ENCODE measurements at places on chromosomes 1 and 21. TPM values are rescaled to one million over a fixed set of nuclear protein-coding genes. Genes with fewer than 3 reads are reported as not detected.

GRCh38 chr1:35914717-35915116, 16.2 kb upstream of the AGO3 start:
- DNase-seq, result no peak

GRCh38 chr1:223109581-223110026, 33.4 kb downstream of the TLR5 start:
- DNase-seq, result no peak

- DNase-seq, result no peak
These were observed 21.3 kb upstream of the LRRC8D start for GRCh38 chr1:89799495-89799894.

DNA sequence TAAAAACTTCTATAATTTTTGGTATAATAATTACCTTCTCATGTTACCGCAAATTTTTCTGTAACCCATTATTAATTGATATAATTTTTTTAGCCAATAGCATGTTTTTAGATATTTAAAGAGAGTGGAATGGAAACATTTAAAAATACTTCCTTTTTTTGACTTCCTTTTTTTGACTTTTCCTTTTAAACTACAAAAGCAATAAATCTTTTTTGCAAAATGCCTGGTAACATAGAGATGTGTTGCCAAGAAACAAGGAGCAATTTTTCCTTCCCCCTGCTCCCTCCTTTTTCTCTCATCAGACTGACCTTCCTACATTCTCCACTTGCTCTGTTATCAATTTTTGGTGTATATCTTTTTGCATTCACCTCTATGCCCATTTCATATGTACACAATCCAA, 666.2 kb downstream of the ADGRL2 start:
- DNase-seq, result no peak

SEMA4A gene
- total RNA-seq, result 6.4 TPM

ADAM30 gene
- not detected for total RNA-seq

- DNase-seq, result no peak
These were observed 34.4 kb upstream of the COL18A1 start for GRCh38 chr21:45370575-45370974.

GRCh38 chr1:59972216-59972927, 45.8 kb upstream of the CYP2J2 start:
- no peak for DNase-seq

RAB4A gene
- 39.6 TPM for total RNA-seq

RGS13 gene
- 0.28 TPM for total RNA-seq

BTBD19 gene
- 0.42 TPM for total RNA-seq

DNA sequence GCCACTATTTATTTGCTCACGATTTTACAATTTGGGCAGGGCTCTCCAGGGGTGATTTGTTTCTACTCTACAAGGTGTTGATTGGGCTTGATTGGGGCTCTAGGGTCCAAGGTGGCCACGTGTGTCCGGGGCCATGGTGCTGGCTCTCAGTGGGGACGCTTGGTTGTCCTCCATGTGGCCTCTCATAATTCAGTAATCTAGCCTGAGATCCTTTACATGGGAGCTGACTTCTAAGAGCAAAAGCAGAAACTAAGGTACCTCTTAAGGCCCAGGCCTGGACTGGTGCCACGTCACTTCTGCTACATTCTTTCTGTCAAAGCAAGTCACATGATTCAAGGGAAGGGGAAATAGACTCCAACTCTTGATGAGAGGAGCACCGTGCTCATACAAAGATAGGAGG, 8.1 kb upstream of the PSRC1 start:
- no peak for DNase-seq

RGS5 gene
- 9.2 TPM for total RNA-seq

DNA sequence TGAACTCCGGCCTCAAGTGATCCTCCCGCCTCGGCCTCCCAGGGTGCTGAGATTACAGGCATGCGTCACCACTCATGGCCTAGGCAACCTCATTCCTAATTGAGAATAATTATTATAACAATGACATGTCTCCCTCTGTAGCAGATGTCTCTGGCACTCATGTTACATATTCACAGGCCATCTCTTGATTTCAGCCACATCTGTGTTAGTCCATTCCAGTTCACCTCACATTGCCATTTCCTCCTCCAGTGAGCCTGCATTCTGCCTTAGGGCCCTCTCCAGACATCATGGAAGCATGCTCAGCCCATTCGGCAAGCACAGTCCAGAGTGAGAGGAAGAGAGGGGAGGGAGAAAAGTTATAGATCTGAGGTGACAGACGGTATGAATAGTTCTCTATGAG, 32.5 kb downstream of the CDKN2C start:
- DNase-seq, result no peak

GRCh38 chr1:218079347-218079746, 205.7 kb upstream of the RRP15 start:
- no peak for DNase-seq

GRCh38 chr1:46288485-46289133, 14.8 kb downstream of the LRRC41 start:
- DNase-seq, result no peak

- no peak for DNase-seq
These were observed 940 bp upstream of the ATAD3A start for GRCh38 chr1:1510912-1511532.

WNT9A gene
- total RNA-seq, result 0.24 TPM

DNA sequence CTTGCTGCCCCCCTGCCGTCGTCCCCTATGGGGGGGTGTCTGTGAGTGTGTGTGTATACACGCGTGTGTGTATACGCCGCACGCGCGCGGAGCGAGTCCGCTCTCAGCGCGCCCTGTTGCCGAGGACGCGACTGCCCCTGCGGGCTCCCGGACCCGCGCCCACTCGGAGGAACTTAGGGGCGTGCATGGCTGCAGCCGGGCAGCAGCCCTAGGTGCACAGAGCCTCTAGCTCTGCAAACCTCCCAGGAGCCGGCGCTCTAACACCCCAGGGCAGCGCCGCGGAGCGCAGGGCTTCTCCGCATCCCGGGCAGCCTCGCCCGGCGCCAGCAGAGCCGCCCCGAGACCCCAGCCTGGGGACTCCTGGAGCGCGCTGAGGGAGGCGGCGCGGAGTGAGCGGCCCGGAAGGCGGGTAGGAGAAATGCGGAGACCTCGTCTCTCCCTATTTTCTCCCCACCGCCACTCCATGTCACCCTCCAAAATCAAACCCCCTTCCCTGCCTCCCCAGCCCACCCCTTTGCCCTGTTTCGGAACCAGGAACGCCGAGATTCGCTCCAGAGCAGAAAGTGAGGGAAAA, 574 bp downstream of the ITPKB start:
- no peak for DNase-seq

DNA sequence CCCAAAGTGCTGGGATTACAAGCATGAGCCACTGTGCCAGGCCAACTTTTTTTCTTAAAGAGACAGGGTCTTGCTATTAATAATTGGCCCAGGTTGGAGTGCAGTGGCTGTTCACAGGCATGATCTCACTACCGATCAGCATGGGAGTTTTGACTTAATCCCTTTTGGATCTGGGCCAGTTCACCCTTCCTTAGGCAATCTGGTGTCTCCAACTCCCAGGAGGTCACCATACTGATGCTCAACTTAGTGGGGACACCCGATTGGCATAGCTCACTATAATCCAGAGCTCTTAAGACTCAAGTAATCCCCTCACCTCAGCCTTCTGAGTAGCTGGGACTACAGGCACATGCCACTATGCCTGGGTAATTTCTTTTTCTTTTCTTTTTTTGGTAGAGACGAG, 64.2 kb upstream of the SCYL3 start:
- DNase-seq, result no peak

ZMYND12 gene
- 1.4 TPM for total RNA-seq

- DNase-seq, result no peak
These were observed 70.4 kb downstream of the PRPF38A start for GRCh38 chr1:52474807-52475206.

CAMK2N1 gene
- total RNA-seq, result 0.42 TPM

DNA sequence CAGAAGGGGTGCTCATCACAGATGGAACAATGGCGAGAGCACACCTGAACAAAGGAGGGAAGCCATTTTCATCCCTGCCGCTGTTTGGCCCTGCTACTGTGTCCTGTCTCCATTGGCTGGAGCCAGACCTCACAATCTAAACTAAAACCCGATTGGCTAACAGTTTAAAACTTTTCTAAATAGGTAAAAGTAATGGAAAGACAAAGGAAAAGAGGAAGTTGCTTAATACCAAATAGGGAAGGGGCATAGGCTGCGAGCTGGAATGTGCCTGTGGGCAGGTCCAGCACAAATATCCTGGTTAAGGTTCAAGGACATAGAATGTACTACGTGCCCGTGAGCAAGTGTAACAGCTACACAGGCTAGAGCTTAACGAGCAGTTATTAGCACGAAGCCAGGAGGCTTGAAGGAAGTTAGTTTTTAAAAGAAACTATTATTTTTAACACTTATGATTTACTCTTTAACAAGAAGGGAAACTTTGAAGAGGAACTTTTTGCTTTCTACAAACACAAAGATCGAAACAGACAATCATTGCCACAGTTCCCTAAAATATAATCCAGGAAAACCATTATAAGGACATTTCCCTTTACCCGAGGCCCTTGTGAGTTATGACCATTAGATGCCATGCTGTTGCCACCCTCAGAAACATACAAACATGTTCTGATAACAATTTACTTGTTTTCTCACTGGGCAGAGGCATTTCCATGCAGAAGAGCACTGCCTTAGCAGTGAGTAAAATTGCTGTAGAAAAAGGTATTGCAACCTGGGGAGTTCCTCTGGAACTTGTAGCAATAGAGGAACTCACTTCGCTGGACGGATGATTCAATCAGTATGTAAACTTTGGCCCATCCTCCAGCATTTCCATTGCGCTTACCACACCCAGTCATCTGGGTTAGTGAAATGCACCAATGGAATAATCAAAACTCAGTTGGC, 4.8 kb upstream of the PTTG1IP start:
- DNase-seq, result no peak

- no peak for DNase-seq
These were observed 27.4 kb downstream of the KCNN3 start for GRCh38 chr1:154842635-154843034.

DNA sequence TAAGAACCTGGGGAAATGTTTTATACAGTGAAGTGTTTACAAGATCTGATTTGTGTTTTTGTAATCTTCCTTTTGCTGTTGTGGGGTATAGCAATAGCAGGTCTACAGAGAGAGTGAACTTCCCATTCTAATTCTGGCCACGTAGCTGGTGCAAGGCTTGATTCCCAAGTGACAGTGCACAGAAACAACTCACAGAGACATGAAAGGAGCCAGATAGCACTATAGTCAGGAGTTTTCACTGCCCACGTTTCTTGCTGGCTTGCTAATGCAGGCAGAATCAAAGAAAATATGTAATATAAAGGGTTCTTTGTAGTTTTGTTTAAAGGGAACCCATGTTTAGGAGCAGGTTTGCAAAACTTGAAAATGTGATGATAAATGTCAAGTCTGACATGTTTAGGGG, 170.9 kb upstream of the IVNS1ABP start:
- DNase-seq, result no peak

DNA sequence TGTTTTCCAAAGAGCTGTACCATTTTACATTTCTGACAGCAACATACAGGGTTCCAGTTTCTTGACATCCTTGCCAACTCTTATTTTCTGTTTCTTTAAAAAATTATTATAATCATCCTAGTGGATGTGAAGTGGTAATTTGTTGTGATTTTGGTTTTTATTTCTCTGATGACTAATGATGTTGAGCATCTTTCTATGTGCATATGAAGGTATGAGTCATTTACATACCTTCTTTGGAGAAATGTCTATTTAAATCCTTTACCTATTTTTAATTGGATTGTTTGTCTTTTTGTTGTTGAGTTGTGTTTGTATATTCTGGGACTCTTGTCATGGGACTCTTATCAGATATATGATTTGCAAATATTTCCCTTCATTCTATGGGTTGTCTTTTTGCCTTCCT, 20.8 kb upstream of the MPC2 start:
- DNase-seq, result no peak

LPAR3 gene
- 1.1 TPM for total RNA-seq

GRCh38 chr1:201077116-201077515, 35.1 kb downstream of the CACNA1S start:
- no peak for DNase-seq

EPHB2 gene
- 2.6 TPM for total RNA-seq

DNA sequence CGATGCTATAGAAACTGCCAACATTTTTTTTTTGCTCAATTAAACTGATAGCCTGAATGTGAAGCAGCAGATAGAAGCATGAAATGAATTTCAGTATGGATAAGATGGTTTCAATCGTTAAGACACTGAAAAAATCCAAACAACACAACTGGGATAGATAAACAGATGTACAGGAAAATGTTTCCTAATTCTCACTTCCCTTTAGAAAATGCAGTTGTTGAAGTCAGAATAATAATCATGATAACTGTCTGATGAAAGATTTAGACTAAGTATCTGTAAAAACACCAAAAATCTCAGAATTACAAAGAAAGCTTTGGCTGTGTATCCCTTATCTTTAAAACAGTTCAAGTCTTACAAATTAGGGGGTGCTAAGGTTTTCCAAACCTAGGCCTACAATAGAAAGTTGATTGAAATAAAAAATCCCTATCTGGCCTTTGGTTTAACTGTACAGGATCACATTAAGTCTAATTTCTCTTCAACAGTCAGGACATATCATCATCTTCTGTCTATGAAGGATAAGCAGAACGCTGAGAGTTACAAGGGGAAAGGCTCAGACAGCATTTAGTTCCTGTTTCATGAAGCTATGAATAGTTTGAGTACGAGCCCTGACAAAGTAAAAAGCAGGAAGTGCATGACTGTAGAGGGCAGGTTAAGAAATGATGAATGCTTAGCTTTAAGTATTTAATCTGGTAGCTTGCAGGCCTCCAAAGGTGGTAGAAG, 203.2 kb downstream of the APP start:
- no peak for DNase-seq

DNA sequence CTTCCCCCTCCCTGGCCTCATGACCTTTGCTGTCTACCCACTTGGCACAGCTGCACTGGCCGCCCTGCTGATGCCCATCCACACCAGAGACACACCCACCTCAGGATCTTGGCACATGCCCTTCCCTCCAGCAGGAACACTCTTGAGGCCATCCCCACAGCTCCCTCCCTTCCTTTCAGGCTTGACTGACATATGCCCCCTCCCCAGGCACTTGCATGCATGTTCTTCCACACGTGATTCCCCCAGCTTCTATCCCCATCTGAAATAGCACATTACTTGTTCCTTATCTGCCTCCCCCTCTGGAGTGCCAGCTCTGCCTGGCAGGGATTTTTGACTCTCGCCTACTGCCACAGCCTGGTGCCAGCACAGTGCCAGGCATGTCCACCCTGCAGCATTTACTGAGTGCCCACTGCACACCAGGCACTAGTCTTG, 98.5 kb upstream of the SLC25A33 start:
- no peak for DNase-seq

DNA sequence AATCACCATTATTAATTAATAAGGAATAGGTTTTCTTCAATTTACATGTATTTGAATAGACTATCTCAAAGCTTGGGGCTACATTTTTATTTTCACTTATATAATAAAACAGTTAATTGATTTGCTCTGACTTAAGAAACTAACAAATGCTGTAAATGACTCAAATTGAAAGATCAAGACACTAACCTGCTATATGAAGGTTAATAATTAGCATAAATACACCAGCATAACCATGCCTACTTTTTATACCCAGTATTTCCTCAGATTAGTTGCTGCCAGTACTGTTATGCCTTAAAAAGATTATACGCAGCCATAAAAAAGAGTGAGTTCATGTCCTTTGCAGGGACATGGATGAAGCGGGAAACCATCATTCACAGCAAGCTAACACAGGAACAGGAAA, 1545.1 kb downstream of the AMY1C start:
- DNase-seq, result no peak
